NAMALWA (cell line): ENCODE measurements at places on chromosomes 2 and 18.

DNA sequence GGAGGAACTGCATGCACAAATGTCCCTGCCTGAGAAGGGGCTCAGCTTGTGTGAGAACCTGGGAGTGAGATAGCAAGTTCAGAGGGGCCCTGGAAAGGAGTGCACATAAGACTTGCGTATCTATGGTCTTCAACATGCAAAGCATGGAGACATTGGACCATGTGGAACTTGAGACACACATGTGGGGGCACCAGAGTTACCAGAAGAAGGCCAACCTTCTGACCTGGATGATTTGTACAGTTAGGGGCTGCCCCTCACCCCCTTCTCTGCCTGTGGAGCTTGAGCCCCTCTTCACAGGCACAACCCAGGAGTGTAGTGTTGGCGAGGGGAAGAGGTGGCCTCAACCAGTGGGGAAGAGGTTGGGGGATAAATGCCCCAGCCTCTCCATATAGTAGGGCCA, 165.0 kb upstream of the ARL4C start:
- DNase-seq, result no peak

- no peak for DNase-seq
These were observed 288.8 kb upstream of the SIX3 start for GRCh38 chr2:44652701-44653100.

GRCh38 chr2:213251618-213252017, 32.6 kb upstream of the SPAG16 start:
- peak; percentile 81 for DNase-seq

GRCh38 chr2:50126845-50127244, 905.1 kb downstream of the NRXN1 start:
- DNase-seq, result no peak

DNA sequence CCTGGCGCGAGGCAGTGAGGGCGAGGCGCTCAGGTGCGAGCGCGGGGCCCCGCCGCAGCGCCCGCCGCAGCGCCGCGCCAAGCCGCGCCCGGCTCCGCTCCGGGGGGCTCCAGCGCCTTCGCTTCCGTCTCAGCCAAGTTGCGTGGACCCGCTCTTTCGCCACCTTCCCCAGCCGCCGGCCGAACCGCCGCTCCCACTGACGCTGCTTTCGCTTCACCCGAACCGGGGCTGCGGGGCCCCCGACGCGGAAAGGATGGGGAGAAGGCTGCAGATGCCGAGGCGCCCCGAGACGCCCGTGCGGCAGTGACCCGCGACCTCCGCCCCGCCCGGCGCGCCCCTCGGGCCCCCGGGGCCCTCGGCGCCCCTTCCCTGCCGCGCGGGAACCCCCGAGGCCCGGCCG, 328 bp upstream of the INHBB start:
- no peak for DNase-seq

GRCh38 chr2:236904389-236905263, 181.1 kb upstream of the COPS8 start:
- DNase-seq, result no peak

GRCh38 chr2:228072669-228073068, 108.8 kb downstream of the SPHKAP start:
- no peak for DNase-seq

GRCh38 chr2:15316370-15316814, 244.7 kb downstream of the NBAS start:
- DNase-seq, result no peak

DNA sequence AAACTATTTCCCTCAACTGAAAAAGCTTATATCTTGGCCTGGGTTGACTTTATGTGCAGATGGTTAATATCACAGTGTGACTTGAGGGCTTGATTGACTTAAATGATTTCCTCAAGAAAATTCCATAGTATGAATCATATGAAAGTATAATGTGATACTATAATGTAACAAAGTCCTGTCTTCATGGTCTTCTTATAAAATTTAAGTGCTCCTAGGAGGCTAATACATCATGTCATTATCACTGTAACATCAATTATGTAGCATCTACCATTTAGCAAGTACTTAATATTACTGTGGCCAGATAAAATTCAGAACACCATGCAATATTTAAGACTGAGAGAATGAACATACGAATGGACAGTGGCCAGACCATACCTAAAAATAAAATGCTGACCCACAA, 276.1 kb downstream of the RIT2 start:
- DNase-seq, result no peak

GRCh38 chr18:46237891-46238290, 133.7 kb downstream of the HAUS1 start:
- no peak for DNase-seq

- DNase-seq, result no peak
These were observed 96.2 kb upstream of the ARHGAP28 start for GRCh38 chr18:6633310-6633709.

DNA sequence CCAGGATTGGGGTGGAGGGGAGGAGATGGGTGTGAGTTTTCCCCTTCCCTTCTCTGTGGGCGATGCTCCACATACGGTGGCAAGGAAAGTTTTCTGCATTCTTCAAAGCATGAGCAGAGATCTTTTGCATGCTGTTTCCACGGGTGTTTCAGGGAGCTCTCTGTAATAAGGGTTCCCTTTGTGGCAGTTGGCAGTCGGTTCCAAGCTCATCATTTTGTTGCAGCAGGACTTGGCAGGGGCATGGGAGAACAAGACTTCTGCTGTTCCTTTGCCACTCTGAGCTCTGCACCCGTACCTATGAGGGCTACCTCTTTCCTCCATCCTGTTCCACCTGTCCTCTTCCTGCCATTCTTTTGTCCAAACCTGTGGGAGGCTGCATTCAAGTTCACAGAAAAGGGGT, 71.3 kb upstream of the SPRED2 start:
- no peak for DNase-seq

DNA sequence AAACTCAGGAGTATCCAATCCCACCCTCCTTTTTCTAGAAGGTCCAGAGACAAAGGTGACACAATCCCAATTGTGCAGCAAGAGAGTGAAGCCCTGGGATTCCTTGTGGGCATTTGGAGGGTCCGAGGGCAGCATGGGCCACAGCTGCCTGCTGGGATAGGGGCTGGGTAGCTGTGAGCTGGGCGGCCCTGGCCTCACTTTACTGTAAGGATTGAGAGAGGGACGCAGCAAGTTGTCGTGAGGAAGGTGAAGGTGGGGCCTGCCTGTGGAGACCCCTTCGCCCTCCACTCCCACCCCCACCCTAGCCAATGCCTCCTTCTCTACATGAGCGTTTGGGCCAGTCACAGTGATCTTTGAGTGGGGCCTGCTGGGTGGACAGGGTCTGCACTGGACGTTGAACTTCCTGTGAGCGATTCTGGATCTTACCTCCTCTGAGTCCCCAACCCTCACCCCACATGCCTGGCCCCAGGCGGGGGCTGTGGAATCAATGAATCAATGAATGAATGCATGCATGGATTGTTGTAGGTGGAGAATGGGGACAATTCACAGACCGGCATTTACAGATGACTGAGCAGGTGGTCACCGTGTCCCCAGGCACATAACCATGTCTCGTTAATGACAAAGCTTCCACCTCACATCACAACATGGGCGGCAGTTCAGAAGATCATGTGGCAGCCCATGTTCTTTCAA, 107.2 kb downstream of the INHBB start:
- no peak for DNase-seq

DNA sequence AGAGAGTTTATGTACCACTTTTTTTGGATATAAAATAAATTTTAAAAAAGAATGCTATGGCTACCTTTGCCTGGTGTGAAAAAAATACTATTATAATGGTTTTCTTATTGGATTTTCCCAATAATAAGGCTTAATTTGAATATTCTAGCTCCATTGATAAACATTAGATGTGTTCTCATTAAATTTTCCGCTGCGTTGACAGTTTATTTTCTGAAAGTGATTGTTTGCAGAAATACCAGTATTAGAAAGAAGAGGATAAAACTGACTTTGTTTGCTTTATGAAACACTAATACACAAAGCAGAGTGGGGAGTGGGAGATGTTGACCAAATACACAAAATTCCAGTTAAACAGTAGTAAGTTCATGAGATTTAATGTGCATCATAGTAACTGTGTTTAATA, 433.3 kb upstream of the TMEFF2 start:
- DNase-seq, result no peak

DNA sequence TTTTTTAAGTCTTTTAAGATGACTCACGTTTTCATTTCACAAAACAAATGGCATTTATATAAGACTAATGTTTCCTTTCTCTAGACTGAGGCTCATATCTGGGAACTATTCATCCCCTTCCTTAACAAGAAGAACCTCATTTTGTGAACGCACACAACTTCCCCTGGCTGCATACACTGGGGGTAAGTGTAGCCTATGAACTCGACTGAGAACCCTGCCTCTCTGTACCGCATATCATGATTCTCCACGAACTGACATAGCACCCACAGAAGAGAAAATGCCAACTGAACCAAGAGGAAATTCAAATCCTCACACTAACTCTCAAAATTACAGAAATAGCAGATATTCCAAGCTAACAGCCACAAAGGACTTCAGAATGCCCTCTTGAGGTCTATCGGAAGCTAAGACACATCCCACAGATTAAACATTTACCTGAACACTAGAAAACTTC, 236.7 kb downstream of the TCF4 start:
- DNase-seq, result no peak

GRCh38 chr18:5395860-5396448, 100.4 kb upstream of the ZBTB14 start:
- DNase-seq, result no peak

DNA sequence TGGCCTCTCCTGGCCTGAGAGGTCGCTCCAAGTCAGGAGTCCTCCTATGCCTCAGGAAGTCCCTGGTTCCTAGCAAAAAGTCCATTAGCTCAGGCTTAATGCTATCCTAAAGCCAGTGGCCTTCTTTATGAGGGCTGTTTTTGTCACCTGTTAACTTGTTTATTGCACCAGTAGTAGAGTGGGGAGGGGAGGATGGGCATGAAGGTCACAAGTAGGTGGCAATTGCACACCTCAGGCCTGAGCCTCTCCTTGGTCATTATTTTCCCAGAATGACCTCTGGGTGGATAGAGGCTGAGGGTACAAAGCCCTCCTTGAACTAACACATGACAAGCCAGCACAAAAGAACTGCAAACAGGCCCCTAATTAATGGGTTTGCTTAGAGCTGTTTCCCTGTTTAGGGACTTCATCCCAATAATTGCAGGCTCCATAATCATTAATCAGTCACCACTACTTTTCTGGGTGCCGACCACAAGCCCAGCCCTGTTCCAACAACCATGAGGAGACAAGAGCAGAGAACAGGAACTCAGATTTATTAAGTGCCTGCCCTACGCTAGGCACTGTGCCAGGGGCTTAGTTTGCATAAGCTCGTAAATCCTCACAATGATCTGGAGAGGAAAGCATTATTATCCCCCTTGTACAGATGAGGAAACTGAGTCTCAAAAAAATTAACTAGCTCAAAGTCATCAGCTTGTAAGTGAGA, 123.0 kb upstream of the PKDCC start:
- no peak for DNase-seq

GRCh38 chr2:108612514-108613183, 78.4 kb downstream of the LIMS1 start:
- no peak for DNase-seq

- peak; percentile 40 for DNase-seq
These were observed 155.8 kb upstream of the TANK start for GRCh38 chr2:161004379-161004778.

DNA sequence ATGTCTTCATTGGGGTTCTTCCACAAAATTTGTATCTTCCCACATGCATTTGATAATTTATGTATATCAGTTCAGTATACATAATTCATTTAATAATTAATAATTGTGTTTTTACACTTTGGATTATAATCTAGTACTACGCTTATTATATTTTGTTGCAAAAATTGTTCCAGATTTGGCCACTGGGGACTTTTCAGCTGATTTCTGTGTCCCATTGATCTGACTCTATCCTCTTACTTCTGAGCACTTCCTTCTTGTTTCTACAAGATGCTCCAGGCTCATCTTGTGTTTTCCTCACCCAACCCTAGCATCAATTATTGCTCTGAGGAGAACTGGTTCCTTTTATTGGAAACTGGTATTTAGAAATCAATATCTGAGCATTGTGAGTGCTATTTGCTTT, 215.3 kb upstream of the CDH19 start:
- DNase-seq, result peak; percentile 28

GRCh38 chr2:152103271-152103670, 4.4 kb upstream of the CACNB4 start:
- no peak for DNase-seq

DNA sequence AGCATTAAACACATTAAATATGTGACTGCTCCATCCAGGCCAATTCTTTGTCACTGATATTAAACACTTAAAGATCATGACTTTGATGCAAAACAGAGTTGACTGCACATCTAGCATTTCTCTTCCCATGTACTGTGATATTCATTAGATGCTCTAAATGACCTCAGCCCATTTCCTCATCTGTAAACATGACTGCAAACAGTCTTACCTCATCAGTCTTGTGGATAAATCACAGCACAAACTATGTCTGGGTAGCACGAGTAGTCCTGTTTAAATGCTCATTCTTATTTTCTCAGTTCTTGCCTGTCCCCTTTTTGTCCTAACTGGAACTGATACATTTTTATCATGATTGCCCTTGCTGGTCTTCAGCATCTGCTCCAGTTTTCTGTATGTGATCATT, 1974.8 kb upstream of the LRRTM1 start:
- no peak for DNase-seq

DNA sequence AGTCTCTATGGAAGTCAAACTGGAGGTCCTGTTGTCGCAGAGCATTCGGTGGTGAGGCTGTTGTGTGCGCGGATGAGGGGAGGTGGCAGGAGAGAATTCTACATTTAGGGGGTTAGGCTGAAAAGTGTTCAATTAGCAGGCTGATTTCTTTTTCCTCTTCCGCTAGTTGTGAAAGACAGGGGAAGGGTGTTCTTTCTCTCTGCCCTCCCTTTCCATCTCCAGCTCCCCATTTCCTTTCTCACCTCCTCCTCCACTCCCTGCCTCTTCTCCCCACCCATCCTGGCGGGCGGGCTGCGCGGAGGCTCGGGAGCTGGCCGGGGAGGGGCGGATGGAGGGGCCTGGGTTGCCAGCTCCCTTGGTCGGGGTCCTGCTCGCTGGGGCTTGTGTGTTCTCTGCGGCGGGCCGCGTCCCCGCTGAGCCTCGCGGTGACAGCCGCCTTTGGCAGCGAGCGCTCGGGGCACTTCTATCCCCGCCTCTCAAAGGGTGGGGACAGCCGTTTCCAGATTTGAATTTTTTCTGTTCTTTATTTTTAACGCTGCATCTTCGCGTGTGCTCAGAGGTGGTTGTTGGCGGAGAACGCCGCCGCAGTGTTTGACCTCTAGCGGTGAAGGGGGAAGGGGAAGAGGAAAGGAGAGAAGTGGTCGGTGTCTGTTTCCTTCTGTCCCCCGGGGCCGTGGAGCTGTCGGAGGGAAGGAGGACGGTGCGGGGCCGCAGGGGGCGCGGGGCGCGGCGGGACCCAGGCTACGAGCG, 3.6 kb downstream of the SOX11 start:
- DNase-seq, result peak; percentile 85

- DNase-seq, result no peak
These were observed 10.7 kb downstream of the PIK3C3 start for GRCh38 chr18:41965634-41966255.
